ENCODE measurements at places on chromosomes 2 and 18.

DNA sequence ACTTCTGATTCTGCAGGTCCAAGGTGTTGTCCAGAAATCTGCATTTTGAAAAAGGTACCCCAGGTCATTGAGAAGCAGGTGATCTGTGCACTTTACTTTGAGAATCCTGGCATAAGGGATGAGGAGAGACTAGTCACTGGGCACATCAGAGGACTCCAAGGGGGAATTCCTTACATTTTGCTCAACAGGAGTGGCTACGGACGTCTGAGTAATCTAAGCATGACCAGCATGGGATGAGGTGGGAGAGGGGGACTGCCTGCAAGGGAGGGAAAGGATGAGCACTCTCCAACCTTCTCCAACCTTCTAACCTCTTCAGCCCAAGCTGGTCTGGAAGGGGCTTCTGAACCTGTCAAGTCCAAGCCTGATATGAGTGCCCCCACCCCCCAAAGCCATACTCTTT is 55.5 kb downstream of the MARCHF4 start:
- DNase-seq = no peak

DNA sequence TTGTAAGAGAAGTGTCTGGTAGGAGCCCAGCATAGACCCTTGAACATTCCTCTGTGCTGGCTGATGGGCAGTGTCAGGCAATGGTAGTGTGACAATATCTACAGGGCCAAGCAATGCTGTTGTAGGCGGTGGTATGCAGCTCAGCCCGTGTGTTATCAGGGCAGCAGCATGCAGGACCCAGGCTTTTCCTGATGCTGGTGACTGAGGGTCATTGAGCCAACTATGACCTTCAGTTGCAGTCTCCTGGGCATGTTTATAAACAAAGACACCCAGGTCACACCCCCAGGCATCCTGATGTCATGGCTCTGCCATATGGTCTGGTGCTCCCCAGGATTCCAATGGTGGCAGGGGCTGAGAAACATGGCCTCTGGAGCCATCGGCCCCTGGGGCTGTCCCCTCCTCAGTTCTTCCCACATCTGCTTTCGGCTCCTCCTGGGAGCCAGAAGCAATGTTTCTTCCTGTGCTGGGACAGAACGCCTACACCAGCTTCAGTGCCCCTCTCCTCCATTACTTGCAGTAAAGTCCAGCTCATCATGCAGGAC is 518.0 kb upstream of the HS6ST1 start:
- DNase-seq = no peak

DNA sequence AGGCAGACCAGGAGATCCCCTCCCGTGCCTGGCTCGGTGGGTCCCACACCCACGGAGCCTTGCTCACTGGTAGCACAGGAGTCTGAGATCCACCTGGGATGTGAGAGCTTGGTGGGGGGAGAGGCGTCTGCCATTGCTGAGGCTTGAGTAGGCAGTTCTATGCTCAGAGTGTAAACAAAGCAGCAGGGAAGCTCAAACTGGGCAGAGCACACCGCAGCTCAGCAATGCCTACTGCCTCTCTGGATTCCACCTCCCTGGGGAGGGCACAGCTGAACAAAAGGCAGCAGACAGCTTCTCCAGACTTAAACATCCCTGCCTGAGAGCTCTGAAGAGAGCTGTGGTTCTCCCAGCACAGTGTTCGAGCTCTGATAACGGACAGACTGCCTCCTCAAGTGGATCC is 85.1 kb downstream of the UGP2 start:
- DNase-seq = no peak

- no peak for DNase-seq
Observed at GRCh38 chr2:147449323-147449991, 395.4 kb upstream of the ACVR2A start.

DNA sequence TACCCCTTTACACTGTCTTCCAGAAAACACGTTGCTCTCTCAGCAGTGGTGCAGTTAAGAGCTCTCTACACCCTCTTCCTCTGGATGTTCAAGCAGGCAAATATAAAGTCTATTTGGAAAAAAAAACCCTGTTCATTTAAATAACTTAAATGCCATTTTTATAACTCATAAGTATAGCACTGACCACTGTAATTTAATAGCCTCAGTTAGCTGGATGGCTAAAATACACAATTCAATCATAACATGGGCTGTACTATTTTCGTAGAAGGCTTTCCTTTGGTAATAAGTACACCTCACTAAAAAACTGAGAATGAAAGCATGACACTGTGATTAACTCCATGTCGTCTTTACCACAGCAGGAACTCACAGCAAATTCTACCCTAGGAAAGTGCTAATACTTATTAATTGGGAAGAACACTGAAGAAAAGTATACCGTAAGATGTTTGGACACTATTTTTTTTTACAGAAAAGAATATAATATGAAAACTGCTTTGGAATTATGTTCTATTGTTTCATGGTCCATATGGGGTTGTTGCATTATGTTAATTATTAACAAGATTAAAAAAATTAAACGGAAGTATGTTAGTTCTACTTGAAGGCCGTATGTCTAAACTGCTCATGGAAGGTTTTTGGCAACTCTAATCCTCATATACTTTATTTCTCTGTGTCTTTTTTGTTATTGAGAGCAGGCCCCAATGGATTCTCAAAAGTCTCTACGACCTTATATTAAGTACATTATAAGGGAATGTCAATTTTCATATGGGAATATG is 269.1 kb downstream of the ZNF385B start:
- DNase-seq = no peak

DNA sequence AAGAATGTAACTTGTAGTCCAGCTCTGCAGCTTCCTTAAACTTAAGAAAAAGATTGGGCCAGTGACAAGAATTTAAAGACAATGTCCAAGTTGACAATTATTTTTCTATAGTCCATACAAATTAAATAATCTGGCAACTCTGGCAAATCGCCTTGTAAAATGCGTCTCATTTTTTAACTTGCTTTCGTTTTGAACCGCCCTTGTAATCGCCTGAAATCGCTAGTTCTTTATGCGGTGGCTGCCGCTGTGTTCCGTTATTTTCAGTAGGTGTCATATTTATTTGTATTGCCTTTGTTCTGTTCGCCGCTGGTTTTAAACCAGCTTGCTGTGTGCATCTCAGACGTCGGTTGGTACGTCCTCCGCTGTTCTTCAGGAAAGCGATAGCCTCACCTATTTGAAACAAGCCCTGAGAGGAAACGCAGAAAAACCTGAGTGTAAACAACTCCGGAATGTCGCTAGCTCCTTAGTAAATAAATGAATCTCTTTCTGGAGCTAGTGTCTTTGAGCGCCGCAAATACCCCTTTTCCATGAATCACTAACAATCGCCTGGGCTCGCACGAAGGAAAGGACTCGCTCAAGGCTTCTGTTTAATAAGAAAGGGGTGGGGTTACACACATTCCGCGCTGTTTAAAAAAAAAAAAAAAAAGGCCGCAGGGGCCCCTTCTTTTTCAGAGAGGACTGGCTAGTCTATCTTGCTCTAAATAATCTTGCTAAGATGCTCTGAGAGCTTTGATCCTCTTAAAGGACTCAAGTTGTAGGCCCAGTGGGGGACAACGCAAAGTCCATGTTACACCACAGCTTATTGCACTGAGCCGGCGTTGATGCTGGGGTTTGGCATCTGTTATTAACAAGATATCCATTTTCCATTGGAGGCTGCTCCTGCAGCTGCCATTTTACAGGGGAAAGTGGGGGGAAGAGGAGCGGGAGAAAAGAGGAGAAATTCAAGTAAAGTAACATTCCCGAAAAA is 3.0 kb downstream of the HOXD8 start:
- DNase-seq = no peak

GRCh38 chr2:69225933-69226332 is 161.1 kb downstream of the GFPT1 start:
- no peak for DNase-seq

- DNase-seq = no peak
Observed at GRCh38 chr2:158828378-158829164, 33.5 kb downstream of the DAPL1 start.

GRCh38 chr2:217353591-217353990 is 493.7 kb upstream of the TNP1 start:
- DNase-seq = no peak

- no peak for DNase-seq
Observed at GRCh38 chr2:234179031-234179363, 128.5 kb downstream of the SPP2 start.

GRCh38 chr2:62506421-62506750 is 391 bp upstream of the TMEM17 start:
- no peak for DNase-seq

DNA sequence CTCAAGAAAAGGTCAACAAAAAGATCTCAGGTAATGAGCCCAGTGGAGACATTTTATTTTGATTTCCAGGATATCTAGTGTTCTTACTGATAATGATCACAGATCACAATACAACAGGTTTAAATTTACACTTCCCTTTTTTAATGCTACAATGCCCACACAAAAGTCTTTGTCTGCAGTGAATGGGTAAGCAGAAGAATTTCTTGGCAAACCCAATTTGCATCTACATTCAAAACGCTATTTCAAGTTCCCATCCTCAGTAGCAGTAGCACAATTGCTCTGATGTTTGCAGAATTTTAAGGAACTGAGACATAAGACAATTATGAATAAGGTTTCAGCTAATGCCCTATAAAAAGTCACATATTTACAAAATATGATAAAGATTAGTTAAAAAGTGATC is 929.4 kb upstream of the PIK3C3 start:
- no peak for DNase-seq

DNA sequence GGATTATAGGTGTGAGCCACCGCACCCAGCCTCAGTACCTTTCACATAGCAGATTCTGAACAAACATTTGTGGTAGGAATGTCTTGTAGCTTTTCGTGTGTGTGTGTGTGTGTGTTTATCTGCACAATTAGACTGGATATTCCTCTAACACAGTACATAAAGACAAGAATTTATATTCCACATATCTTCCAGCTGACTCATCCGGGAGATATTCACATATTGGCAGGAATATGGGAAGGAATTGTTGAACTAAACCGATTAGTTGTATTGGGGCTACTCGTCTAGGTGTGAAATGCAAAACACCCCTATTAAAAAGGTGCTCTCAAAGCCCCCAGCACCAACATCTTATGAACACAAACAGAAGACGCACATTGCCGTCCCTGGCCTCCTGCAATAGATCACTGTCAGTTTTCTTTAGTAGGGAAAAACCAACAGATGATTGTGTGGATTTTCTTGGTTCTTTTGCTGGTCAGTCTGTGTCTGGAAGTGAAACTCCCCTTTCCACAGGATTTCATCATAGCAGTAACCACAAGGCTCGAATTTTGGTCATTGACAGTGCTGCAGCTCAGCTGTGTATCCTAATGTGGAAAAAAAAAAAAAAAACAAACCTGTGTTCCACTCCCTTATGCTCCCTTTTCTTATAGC is 208.5 kb upstream of the ACVR2A start:
- DNase-seq = no peak

DNA sequence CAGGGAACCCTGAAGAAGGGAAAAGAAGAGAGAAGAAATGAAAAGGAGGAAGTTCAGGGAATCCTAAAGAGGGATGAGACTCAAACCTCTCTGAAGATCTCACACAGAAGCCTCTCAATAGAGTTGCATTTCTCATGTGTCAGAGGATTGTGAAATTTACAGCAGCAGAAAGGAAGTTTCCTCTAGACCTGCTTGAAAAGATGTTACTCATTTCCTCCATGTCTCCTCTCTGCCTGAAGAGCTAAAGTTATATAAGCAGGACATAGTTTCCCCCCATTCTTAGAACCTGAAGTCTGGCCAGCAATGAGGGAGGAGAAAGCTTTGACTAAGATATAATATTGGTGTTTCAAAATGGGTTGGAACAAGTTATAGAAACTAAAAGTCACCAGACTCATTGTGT is 1155.6 kb downstream of the LRP1B start:
- no peak for DNase-seq

DNA sequence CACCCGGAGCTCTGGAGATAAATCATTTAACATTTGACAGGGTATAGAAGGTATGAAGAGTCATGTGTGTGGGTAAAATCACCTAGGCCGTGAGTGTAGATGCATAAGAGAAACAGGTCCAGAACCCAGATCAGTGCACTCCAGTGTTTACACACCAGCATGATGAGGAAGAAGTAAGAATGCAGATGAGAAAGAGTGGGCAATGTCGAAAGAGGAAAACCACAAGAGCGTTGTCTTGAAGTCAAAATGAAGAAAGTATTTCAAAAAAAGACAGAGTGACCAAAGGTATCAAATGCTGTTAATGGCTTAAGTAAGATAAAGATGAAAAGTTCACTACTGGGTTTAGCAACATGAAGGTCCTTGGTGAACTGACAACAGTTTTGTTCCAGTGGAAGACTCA is 32.0 kb upstream of the PLB1 start:
- no peak for DNase-seq

- no peak for DNase-seq
Observed at GRCh38 chr2:152089238-152089637, 9.6 kb downstream of the CACNB4 start.

DNA sequence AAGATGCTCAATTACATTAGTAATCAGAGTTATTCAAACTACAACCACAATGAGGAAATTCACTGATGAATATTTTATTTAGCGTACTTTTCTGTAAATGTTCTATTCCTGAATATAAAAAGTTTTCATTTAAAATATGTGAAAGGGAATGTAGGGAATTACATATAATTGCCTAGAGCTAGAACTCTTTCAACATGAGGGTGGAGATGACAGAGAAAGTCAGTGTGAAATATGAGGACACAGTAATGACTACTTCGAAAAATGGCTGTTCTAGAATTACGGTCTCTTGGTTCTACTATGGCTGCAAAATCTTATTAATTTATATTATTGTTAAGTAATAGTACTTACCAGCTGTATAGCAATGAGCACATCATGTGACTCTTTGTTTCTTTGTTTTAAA is 1647.4 kb upstream of the PIK3C3 start:
- DNase-seq = no peak

GRCh38 chr2:234265206-234265605 is 214.7 kb downstream of the SPP2 start:
- no peak for DNase-seq

DNA sequence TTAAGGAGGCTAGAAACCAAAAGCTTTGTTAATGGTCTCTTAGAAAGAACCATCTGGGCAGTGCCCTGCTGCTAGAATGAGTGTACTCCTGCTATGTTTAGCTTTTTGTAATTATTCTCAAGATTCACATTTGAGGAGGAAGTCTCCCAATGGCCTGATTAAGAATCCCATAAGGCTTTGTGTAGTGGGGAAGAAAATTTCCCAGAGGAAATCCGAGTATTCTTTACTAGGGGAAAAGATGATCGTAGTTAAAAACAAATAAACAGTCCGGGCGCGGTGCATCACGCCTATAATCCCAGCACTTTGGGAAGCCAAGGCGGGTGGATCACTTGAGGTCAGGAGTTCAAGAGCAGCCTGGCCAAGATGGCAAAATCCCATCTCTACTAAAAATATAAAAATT is 117.9 kb downstream of the PTRHD1 start:
- no peak for DNase-seq

DNA sequence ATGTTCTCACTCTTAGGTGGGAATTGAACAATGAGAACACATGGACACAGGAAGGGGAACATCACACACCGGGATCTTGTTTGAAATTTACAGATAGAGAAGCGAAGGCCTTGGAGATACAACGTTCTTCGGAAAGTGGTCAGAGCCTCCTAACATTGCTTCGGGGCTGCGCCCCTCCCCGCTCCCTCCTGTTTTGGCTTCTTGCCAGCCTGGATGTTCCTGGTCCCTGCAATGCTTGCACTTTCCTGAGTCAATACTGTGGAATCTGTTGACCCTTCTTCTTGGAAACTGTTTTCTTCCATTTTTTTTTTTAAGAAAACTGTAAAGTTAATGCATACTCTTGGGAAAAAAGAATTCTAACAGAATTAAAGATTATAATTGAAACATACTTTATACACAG is 360.8 kb downstream of the SOCS6 start:
- no peak for DNase-seq

Data from GM19239 (cell line).